ENCODE measurements at places on chromosomes 1 and 21.

DNA sequence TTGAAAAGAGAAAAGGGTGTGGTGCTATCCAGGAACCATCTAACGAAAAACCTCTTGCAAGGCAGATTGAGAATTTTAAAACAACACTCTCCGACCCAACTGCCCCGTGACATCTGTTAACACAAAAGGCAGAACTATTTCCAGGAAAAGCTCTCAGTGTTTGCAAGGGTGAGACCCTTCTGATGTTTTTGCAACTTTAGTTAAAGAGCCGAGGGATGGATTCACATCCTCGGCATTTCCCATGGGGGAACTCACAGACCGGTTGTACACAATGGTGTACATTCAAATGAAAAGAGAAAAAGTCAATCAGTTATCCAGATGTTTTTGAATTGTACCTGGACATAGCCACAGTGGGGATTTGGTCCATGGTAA is 120.0 kb downstream of the NGF start:
- DNase-seq = no peak

- no peak for DNase-seq
Measured at GRCh38 chr1:11046625-11047365, at the start of gene MASP2. Gene MASP2, minus strand, starts transcription at chr1:11047239. Its CDS starts 32 bp downstream, at chr1:11047207.

DNA sequence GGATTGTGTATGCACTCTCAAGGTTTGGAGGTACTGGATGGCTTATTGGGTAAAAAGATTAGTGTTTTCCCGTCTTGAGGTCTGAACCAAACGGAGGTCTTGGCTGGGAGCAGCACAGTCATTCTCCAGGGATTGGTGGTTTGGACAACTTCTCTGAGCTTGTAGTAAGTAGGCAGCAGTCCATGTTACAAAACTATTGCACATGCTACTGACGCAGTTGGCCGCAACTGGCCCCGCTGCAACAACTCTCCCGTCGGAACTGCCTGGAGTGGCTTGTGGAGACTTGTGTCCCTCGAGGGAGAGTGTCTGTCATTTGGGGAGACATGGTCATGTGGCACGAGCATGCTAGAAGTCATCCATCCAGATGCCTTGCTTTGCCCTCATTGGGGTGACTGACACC is 276.0 kb downstream of the TM2D1 start:
- no peak for DNase-seq

DNA sequence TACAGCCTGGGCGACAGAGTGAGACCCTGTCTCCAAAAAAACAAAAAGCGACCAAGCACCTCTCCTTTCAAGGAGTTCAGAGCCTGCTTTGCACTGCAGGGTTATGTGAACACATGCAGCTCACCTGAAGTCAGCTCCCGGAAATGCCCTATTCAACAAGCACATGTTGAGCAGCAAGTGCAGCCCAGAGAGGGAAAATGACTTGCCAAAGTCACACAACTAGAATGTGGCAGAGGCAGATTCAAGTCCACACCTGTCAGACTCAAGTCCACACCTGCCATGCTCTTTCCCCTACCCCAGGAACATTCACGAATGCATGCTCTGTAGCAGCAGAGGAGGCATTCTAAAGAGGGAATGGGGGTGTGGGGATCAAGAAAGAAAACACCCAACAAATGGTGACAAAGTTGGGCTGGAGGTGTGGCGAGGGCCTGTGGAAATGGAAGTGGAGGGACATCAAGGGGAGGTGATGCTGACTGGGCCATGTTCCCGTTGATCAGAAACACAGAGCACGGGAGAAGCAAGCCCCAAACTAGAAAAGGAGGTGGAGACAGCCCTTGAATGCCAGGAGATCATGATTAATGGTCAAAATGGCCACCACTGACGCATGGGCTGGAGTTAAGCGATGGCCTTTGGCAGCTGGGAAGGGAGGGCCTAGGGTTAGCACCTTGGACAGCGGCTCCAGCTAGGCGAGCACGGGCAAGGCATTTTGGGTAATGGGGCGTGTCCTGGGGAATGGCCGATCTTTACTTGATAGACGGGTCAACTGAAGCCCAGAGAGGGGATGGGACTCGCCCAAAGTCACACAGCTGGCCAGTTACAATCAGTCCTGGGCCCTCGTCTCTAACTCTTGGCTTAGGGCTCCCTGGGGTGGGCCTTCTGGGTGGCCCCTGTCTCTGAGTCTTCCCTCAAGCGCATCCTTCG is 21.5 kb downstream of the RAP1GAP start:
- DNase-seq = no peak

DNA sequence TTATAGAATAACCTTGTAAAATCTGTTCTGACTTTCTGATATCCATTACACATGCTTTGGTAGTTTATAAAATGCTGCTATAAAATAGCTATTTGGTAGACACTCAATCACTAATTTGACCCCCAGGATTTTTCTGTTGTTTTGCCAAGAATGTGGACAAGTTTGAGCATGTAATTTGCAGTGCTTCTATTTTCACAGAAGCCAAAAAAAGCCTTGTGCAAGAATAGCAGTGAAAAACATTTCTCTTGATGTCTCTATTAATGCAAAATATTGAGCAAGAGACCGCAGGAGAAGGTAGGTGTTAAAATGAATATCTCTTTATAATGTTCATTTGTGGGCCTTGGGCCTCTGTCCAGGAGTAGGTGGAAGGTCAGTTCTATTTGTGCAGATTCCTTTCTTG is 22.5 kb downstream of the MAP3K7CL start:
- no peak for DNase-seq

GRCh38 chr1:112985123-112985522 is 29.1 kb upstream of the SLC16A1 start:
- no peak for DNase-seq

DNA sequence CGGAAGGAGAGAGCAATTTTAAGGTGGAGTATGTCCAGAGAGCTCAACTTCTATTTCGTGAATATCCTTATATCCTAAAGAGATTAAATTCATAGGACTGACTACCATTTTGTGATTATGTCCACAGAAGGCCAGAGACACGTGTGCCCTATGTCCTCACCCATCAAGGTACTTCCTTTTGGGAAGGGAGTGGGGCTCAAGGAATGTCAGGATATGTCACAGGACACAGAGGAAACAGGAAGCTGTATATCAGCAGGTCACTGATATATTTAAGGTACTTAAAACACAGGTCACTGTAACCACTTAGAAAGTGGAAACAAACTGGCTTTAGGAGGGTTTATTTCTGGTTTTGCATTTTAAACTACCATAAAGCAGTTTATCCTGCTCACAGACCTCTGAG is 184.6 kb downstream of the APP start:
- no peak for DNase-seq

- DNase-seq = no peak
Measured at GRCh38 chr21:42199868-42200463, 19.0 kb upstream of the ABCG1 start.

GRCh38 chr21:37006486-37007291 is at the start of gene RIPPLY3:
Gene RIPPLY3, plus strand, starts transcription at chr21:37006702. Its CDS starts 71 bp downstream, at chr21:37006773.
- DNase-seq = no peak

DNA sequence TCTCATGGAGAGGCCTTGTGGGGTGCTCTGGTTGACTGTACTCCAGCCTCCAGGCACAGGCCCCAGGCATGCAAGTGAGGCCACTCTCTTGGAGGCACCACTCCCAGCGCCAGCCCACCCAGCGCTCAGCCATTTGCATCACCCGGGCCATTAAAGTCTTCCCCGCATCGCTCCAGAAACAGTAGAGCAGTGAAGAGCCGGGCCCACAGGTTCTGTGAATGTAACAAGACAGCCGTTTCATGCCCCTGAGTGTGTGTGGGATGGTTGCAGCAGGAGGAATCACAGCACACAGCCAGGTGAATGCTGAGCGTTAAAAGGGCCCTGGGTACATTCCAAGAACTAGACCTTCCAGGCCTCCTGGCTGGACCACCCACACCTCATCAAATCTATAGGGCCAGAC is 19.0 kb upstream of the CD2 start:
- DNase-seq = no peak

DNA sequence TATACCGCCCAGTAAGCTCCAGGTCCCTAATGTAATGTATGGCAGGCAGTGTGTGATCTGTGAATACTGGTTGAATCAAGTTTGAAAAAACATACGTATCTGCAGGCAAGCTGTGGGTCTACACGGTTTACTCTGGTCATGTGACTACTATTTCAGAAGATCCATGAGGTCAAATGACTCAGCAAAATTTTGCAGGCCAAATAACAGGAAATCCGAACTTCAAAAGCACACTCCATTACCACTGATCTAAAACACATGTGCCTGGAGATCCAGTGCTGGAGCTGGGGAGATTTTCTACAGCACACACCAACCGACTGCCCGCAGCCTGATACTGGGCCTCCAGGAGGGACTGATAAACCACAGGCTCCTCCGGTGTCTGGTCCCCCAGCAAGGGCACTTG is 64.5 kb upstream of the SLC44A3 start:
- no peak for DNase-seq

DNA sequence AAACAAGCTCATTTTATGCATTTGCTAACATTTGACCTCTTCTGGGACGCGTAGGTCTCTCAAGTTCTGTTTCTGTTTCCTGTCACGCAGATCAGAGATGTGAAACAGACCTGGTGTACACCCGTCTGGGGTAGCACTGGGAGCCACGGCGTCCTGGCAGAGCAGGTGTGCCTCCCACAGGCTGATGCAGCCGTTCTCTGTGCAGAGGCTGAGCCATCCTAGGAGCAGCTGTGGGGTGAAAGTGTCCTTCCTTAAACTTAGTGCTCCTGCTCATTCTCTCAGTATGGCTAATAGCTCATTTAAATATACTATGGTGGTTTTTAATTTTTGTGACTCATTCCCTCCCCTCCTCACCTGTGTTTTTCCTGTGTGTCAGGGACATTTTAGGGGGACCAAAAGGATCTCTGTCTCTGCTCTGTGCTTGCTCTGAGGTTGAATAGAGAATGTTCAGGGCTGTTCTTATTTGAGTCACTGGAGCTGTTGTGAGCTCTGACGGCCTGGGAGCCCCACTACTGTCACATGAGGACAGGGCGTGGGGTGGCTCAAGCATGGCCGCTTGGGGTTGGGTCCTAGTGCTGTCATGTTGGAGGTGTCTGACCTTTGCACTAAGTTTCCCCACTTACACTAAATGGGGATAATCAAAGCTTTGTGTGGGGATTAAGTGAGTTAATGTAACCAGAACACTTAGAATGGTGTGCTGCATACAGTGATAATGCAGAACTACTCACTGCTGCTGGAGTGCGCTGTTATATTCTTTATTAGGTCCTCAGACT is 43.0 kb downstream of the GALNT2 start:
- DNase-seq = no peak

GRCh38 chr1:162695687-162696086 is 63.4 kb downstream of the DDR2 start:
- no peak for DNase-seq

- DNase-seq = no peak
Measured at GRCh38 chr1:72371259-72372035, 89.1 kb upstream of the NEGR1 start.

DNA sequence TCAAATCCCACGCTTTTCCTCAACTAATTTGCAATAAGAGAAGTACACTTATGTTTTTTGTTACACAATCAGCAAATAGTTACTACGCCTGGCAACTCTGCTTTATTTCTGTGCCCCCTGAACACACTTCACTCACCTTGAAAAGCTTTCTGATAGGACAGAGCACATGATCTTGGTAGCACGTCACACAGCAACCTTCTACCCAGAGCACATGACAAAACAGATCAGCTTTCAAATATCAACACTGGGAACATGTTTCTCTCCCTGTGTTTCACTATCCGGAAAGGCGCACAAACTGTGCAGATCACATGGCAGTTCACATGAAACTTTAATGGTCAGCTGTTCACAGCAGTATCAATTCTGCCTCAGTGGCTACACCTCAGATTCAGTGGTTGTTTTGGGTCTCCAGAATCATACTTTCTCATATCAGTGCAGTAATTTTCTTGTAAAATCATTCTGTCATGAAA is 2.2 kb downstream of the SLC19A2 start:
- DNase-seq = no peak

DNA sequence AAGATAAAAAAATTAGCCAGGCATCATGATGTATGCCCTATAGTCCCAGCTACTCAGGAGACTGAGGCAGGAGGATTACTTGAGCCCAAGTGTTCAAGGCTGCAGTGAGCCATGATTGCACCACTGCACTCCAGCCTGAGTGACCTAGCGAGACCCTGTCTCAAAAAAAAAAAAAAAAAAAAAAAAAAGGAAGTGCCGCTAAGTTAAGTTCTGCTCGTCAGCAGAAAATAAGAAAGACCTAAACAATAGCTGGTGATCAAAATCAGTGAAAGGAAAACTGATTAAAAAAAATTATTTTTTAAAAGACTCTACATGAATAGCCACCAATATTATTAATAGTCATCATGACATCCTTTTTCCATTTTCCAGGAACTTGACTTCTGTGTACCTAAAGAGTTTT is 44.2 kb upstream of the MTR start:
- DNase-seq = no peak

DNA sequence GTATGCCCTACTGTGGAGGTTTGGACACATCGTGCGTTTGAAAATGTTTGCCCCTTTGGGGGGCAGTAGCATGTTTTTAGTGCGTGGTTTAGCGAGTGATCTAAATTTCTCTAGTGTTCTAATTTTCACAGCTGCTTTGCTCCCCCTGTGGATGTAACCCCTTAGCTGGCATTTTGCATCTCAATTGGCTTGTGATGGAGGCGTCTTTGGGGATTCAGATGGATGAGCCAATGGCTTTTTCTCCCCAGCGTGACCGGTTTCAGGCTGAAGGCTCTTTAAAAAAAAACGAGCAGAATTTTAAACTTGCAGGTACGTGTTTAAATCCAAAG is 836 bp downstream of the CDC7 start:
- no peak for DNase-seq

DNA sequence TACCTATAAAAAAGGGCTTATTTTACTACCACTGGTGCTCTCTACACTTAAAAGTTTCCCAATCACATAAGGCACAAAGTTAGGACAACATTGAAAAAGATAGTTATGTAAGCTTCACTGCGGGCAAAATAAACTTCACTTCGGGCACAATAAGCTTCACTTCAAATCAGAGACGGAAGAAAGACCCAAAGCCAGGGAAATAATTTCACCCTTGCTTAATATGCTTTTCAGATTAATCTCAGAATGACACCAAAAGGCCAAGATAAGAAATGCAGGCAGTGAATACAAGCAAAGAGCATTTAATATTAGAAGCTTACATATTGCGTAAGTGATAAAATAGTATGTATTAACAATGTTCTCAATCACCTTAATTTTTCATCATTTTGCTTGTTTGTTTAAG is 444.2 kb downstream of the SETD4 start:
- no peak for DNase-seq

- DNase-seq = no peak
Measured at GRCh38 chr1:114025609-114026401, 46.5 kb downstream of the OLFML3 start.

Data from activated T-helper 1 cell treated with anti-CD3 and anti-CD28 coated beads, Interleukin-2, amount 50 U/mL, for 16 hours (primary cell).